ENCODE measurements at places on chromosomes 7 and 10.

DNA sequence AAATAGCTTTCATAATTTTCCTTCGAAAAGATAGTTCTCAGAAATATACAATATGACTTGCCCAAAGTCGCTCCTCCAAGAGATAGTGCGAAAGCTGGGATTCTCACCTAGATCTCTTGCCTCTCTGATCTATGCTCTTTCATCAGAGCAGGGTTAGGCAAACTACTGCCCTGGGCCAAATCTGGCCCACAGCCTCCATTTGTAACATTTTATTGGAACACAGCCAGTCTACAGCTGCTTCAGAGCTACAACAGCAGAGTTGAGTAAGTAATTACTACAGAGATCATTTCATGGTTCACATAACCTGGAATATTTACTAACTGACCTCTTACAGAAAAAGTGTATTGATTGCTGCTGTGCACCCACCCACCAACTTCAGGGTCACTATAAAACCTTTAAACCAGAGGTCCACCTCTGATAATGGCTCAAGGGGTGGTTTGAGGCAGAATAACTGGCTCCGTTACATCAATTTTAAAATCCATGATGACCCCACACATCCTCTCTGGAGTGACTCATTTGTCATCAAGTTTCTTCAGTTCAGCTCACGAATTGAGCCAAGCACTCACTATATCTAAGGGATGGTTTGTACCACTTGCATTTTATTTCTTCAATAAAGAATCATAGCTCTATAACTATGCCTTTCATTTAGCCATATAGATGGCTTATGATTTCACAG, 1019.0 kb downstream of the XPNPEP1 start:
- DNase-seq = no peak

DNA sequence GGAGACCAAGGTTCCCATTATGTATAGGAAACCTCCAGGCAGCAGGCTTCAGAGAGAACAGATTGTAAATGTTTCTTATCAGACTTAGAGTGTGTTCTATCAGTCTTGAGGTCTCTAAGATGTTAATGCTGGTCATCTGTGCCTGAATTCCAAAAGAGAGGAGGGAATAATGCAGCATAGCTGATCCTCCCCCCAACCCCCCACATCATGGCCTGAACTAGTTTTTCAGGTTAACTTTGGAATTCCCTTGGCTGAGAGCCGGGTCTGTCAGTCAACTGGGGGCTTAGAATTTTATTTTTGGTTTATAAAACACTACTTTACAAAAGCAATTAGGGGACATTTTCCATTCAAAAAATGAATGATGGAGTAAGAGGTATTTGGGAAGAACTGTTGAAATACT, 184.3 kb downstream of the NEBL start:
- DNase-seq = no peak

DNA sequence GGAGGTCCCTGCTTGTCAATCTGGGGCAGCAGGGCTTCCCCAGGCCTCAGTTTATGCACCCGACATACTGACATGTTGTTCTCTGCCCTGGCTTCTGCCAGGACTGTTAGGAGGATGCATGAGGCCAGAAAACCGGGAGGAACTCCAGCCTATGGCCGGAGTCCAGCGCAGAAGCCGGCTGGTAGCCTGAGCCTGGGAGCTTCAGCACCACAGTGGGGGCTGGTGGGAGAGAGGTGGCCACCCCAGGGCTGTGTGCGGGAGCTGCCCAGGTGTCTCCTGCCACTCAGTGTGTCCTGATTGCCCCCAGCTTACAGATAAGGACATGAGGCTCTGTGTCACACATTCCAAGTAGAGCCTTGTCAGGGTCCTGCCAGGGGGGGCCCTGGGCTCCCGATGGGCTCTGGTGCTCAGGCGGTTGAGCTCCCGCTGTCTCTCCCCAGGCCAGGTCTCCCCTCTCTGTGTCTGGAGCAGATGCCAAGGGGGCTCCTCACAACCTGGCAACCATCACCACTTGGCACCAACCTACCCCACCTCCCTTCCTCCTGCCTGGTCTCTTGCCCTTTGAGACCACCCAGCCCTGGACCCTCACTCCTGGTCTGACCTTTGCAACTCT, 32.3 kb downstream of the PPIF start:
- DNase-seq = no peak

- DNase-seq = no peak
Observed at GRCh38 chr10:128067691-128068397, 58.4 kb downstream of the MKI67 start.

DNA sequence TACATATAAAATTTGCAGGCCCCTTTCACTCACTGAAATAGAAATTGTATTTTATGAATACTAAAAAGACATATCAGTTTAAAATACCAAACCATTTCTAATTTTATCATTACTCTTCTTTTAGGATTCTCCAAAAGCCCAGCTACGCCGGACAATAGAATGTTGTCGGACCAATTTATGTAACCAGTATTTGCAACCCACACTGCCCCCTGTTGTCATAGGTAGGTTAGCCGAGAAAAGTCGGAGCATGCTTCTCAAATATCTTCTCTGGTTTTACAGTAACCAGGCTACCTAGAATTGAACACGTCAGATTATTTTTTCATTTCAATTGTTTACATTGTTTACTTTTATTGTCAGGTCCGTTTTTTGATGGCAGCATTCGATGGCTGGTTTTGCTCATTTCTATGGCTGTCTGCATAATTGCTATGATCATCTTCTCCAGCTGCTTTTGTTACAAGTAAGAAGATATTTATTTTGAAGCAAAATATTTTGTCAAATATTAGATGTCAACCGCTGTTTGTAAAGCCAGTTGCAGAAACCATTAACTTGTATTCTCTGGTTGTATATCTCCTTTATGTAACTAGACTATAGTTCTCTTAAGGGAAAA, 57.6 kb downstream of the MMRN2 start:
- peak; percentile 88 for DNase-seq

- no peak for DNase-seq
Observed at GRCh38 chr10:123301077-123301857, 147.1 kb downstream of the BUB3 start.

DNA sequence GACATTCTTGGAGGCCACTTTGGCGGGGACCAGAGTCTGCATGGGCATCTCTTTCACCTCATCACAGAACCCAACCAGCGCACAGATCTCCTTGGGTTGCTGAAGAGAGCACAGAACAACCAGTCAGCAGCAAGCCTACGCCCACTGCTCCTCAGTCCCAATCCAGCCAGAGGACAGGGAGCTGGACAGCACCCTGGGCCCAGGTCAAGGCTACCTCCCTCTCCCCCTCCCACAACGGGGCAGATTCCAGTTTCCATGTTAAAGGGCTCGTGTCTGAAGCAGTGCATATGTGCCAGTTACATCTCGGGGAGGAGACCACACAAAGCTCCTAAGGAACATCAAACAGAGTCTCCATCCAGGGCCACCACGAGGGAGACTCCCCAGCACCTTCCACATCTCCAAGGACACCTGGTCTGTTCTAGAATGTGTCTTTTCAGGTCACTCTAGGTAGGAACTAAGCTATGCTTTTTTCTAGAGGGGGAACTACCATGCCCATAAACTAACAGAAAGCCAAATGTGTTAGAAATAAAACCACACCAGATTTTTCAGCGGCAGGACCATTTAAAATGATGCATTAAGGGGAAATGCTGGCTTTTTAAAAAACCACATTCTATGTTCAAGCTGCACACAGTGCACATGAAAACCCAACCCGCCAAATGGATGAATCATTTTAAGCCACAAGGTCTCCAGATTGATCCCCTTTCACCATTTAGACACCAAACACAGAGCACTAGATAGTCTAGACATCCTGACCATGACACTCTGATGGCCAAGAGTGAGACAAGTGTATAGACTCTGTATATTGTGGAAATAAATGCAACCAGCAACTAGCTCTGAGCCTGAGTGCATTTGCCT, 28.9 kb downstream of the PSAP start:
- DNase-seq = no peak

GRCh38 chr10:69102440-69102839, 14.5 kb downstream of the SRGN start:
- DNase-seq = no peak

DNA sequence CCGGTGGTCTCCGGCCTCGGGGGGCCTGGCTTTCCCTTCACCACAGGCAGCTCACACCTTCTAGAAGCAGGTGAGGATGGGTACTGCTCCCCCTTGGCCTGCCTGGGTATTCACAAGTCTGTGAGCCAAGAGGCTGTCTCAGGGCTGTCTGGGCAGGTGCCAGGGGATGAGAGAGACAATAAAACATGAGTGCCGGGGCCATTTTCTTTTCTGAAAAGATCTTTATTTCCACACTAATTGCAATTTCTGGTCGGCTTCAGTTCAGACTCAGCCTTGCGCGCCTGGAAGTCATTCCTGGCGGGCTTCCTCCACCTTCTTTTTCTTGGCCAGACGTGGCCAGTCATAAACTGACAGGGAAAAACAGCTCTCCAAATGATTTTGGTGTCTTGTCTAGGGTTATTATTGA, 171.2 kb downstream of the ARHGAP12 start:
- DNase-seq = no peak

DNA sequence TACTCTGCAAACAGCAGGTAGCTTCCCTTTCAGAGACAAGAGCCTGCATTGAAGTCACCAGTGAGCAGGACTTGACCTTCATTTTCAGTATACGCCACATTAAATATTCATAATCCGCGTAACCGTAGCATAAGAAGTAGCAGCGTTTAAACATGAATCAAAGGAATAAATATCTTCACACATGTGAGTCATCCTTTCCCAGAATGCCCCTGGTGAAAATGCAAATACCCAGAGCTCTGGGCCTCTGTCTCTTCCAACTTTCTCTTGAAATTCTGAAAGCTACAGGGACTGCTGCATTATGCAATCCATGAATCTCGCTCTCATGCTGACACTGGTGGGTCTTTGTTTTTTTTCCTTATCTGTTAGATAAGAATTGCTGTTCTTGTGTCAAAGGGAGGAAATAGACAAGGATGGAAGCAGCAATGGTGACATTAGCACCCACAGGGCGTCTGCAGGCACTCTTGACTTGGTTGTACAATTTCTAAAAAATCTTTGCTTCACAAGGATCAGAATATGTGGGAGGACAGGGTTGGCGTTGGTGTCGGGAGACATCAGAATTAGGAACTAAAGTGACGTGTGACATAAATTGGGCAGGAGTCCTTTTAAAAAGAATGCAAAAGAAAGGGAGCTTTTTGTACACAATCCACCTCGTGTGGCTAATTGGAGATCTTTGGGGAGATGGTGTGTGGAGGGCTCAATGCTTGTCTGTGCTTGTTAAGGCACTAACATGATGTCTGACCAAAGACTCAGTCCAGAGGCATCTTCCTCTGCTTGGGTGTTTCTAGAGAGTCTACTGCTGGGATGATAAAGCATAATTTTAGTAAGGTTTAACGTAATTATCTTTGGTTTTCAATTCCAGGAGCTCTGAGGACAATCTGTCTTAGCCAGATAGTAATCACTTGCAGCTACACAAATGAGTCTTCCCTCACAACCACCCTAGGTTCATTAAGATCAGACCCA, 390.3 kb downstream of the KCNMA1 start:
- peak; percentile 24 for DNase-seq

- no peak for DNase-seq
Observed at GRCh38 chr7:45050198-45050597, 38.6 kb downstream of the NACAD start.

DNA sequence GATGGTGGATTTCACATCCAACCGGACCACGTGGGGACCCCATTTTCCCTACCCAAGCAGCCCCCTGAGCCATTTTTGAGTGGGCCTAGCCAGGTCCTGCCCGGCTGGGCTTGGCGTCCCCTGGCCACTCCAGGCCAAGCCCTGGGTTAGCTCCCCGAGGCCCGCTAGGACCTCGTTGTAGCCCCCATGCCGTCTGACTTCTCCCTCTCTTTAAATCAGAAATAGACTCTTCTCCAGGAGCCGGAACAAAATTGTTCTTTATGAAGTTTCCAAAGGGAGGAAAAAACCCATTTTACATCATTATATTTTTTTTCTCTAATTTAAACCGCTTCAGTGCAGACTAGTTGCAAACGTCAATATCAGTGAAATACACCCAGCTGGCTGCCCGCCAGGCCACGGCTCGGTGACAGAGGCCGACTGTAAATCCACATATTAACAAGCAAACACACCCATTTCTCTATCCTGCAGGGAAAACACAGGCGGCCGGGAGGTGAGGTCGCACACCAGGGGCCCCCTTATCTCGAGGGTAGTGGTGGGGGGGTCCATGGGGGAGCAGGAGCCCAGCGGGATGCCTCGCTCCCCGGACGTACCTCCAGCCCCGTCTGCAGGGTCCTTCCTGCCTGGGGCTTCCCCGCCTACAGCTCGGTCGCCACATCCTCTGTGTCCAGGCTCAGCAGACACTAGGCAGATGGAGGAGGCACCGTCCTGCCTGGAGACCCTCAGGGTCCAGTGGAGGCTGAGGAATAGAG, 72.7 kb downstream of the ELFN1 start:
- DNase-seq = peak; percentile 60

GRCh38 chr7:105230486-105230885, 158.2 kb downstream of the SRPK2 start:
- no peak for DNase-seq
